Stimulated activated CD4-positive, alpha-beta T cell treated with anti-CD3 and anti-CD28 coated beads, Interleukin-4, amount 100 ng/mL, for 1 hour (primary cell): ENCODE measurements at places on chromosomes 16 and 17.

DNA sequence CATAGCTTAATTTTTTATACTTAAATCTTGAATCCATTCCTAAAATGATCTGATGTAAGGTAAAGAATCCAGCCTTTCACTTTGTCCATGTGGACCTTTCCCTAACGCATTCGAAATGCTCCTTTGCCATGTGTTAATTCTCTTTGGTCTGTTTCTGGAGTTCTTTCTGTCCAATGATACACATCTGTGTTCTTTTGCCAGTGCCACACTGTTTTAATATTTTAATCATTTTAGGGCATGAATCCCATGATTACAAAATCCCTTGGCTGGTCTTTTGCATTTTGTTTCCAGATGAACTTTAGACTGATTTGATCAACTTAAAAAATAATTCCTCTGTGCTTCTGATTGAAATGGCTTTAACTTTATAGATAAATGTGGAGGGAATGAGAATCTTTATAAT lies 74.1 kb downstream of the NTN1 start:
- DNase-seq: no peak

DNA sequence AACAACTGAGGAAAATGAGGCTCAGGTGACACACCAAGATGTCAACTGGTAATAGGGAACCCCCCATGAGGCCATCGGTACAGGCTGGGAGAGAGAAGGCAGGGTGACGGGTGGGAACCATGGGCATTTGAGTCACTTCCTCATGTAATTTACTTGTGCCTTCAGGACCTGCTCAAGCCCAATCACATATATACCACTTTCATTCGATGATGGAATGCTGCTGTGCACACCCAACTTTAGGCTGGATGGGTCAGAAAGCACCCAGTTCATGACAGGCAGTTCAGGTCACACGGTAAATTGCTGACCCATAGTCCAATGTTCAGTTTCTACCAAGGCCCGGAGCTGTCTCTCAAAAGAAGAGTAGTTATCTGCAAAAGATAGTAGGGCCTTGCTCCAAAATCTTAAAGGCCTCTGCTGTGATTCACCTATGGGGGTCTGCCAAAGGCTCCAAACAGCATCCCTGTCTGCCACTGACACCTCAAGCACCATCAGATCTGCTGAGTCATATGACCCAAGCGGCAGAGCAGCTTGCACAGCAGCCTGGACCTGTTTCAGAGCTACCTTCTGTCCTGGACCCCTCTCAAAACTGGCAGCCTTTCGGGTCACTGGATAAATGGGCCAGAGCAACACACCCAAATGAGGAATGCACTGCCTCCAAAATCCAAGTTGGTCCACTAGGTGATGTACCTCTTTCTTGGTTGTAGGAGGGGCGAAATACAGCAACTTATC lies 24.7 kb downstream of the ZZEF1 start:
- no peak for DNase-seq

- DNase-seq: no peak
These were observed 71.3 kb downstream of the FTO start for GRCh38 chr16:53775106-53775820.

GRCh38 chr16:30658731-30659506 lies 688 bp downstream of the FBRS start:
- DNase-seq: no peak

GRCh38 chr16:50335196-50335958 lies 33.4 kb downstream of the BRD7 start:
- DNase-seq: no peak

DNA sequence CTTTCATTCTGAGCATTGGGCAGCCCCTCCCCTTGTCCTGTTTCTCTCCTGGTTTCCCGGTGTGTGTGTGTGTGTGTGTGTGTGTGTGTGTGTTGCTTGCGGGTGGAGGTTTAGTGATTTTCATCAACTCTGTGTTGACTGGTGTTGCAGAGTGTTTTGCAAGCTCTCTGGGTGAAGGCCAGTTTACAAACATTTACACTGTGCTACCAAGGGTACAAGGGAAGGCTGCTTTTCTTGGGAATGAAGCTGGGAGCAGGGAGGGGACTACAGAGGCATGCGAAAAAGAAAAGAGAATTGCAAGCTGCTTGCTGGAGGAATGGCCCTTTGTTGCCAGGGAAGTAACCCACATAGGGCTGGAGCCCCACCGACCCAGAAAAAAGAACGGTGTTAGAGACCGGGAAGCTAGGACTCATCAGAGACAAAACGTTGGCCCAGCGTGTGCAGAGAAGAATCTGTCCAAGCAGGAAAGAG lies 29.6 kb downstream of the HS3ST3B1 start:
- DNase-seq: no peak

DNA sequence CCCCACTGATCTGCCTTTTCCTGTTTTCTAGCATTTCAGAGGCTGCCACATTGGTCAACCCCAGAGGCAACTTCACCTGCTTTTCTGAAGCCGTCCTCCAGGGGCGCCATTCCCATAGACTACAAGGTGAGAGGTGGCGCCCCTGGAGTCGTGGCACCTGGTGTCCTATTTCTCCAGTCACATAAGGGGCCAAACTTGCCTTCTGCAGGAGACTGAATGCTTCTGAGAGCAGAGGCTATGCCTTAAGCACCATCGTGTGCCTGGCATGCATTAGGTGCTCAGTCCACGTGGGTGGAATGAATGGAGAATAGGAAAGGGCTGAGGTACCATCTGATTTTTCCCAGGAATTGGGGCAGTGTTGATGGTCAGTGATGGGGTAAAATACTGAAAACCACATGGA lies 164.8 kb downstream of the HAPSTR1 start:
- peak; percentile 17 for DNase-seq

DNA sequence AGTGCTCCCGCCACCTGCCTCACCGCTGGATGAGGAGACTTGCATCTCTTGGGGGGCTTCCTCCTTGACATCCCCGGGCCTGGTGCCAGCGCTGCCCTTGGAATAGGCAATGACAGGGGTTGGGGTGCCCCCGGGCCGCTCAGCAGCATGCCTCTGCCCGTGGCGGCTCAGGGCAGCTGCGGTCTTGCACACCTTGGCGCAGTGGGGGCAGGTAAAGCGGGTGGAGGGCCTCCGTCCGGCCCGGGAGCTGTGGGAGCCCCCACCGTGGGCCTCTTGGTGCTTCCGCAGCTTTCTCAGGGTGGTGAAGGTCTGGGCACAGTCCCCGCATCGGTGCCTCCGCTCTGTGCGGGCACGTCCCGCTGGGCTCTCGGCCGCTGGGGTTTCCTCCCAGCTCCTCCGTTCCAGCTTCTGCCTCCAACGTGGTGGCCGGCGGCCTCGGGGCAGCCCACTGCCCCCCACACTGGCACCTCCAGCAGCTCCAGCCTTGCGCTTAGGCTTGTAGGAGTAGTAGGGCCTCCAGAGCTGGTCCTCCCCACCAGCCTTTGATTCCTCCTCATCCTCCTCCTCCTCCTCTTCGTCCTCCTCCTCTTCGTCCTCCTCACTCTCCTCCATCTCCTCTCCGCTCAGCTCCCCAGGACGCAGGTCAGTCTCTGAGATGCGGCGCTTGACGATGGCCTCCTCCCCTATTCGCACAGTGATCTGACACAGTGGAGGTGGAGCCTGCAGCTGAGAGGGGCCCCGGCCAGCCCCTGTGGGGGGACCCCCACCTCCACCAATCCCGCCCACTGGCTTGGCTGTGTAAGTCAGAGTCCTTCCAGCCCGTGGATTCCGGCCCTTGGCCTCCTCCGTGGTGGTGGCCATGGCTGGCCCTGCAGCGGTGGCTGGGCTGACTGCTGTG lies 16.7 kb downstream of the ZBTB4 start:
- no peak for DNase-seq

DNA sequence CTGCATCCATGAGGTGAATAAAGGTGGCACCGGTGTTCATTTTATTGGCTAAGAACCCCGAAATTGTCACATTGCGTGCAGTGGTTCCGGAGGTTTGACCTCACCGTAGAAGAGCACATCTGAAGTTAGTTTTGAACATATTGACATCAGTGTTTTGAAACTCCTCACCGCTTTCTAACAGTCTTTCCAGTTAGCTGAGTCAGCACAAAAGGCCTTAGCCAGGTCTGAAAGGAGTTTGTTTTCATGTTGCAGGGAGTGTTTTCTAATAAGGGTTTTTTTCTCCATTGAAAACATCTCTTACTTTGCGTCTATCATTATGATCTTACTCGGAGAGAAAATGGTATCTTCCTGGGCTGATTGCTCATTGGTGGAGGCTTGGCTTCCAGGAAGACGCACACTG lies 174.5 kb upstream of the HSBP1 start:
- no peak for DNase-seq

DNA sequence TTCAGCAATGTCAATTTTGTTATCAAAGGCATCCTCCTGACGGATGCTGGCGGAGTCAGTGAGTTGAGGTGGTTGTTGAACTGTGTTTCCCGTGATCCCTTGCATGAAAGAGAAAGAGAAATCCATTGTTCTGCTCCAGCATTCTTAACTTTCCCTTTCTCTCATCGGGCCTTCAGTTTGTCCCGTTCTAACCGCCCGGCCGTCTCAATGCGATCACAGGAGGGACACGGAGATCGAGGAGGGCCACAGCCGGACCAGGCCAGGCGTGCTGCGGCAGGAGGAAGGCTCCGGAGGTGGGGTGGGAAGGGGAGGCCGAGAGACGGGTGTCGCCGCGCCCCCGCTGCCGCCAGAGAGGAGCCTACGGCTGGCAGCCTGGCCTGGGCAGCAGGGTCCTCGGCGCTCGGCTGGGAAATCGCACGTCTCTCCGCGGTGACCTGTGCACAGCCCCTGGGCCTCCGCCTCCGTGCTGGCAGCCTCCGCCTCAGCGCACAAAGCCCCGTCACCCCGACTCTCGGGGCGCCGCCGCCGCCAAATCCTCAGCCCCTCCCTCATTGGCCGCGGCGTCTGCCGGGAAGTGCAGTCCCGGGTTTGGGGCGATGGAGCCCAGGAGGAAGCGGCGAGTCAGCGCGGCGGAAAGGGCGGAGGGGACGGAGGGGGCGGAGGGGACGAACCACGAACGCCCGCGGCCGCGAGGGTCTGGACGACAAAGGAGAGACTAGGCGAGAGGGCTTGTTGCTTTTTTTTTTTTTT lies 38.1 kb downstream of the SOST start:
- DNase-seq: peak; percentile 79

GRCh38 chr16:89841275-89841674 lies 13.0 kb downstream of the SPIRE2 start:
- DNase-seq: no peak

GRCh38 chr17:14792746-14793145 lies 472.4 kb downstream of the PMP22 start:
- no peak for DNase-seq

DNA sequence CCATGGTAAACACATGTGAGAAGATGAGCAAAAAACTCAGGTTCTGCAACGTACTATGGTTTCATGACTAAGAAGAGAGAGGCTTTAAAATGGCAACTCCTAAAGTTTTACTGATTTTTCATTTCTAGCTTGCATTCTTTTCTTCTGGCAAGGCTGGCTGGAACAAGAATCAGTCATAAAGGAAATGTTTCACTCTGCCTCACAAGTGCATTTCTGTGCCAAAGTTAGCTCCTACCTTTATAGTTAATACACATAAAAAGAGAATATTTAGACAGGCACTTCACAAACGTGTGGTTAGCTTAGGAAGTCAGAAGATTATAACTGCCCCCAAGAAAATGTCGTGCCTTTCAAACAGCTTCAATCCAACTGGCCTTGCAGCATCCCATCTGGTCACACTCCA lies 417.1 kb upstream of the CDH11 start:
- no peak for DNase-seq

DNA sequence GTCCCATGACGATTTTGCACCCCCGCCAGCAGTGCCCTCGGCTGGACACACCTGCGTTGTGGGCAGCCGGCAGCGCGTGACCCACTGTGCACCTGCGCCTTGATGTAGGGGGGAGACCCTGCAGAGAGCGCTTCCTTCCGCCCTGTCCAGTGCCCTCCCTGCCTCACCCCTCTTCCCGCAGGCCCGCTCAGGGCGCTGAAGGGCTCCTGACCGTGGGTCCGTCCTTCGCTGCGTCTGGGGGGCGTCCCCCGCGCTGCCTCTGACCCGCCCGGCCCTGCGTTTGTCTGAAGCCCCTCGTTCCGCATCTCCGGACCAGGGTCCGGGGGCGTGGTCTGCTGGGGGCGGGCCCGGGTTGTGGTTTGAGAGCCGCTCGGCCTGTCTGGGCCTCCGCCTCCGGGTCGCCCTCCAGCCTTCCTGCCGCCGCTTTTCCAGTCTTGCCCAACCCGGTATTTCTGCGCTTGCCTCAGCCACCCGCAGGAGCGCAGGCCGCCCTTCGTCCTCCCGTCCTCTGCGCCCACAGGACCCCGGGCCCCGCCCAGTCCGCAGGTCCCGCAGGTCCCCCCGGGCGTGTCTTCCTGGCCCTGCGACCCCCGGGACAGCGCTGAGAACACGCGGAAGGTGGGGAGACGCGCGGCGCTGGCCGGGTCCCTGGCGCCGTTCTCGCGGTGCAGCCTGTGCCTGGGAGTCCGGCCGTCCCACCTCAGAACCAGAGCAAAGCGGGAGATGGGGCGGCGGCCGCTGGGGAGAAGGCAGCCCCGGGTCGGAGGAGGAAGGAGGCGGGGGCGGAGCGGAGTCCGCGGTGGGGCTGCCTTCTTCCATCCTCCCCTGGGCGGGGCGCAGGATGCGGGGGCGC lies 4.0 kb upstream of the IL17C start:
- DNase-seq: peak; percentile 50

GRCh38 chr16:3074860-3075522 lies 9.6 kb downstream of the IL32 start:
- peak; percentile 59 for DNase-seq

GRCh38 chr17:15398736-15399331 lies 57.4 kb upstream of the TEKT3 start:
- DNase-seq: no peak

DNA sequence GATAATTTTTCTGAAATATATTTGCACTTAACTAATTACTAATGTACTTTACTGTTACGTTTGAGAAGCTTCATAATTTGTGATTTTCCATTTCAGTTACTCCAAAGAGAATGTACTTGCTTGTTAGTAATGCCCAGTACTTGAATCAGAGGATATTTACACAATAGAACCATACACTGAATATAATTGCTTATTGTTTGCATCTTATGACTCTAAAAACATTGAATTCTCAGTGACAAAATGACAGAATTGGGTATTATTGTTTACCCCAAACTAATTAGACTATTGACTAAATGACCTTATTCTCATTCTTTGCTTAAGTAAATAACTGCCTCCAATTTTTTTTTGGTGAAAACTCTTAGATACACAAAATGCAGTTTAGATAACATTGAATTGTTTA lies 8.9 kb downstream of the CCP110 start:
- no peak for DNase-seq

DNA sequence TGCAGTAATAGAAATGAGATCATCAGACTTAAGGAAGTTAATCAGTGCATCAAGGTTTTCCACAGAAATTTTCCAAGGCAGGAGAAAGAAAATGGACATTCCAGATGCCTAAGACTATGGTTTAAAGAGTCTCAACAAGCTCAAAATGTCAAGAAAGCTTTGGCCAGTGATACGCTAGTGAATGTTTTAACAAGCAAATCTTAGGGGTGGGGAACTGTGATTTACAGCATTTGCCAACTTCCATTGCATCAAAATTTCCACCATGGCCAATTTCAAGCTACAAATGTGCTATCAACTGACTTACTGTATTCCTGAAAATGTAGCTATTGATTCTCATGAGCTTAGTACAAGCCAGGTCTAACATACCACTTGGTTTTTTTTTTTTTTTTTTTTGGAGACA lies 82.4 kb upstream of the CLEC3A start:
- no peak for DNase-seq
